ENCODE measurements at places on chromosomes 16 and 17.
A peak's percentile ranks its signal among the peaks of the same experiment; 100 is the strongest.

GRCh38 chr17:45870342-45870974 lies 23.9 kb upstream of the MAPT start:
- no peak for DNase-seq

DNA sequence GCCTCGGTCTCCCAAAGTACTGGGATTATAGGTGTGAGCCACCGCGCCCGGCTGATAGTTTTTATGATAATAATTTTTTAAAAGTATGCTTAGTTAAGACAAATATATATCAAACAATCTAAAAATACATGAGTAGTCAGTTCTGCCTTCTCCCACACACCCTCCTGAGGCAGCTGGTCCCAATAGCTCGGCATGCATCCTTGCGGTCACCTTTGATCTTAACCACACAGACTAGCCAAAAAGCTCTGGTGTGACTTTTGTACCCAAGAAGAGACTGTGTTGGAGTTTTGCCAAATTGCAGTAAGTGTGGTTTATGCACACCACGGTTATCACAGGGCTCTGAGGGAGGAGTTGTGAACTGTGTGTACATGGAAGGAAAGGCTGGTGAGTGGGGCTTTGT lies 25.6 kb downstream of the ATP6V0A1 start:
- DNase-seq, result peak; percentile 80

GRCh38 chr16:82059161-82059982 lies 24.3 kb downstream of the HSD17B2 start:
- no peak for DNase-seq

GRCh38 chr17:50425682-50426471 lies at the start of gene ACSF2:
ACSF2 (plus strand) TSS chr17:50426218; CDS start chr17:50426262, 44 bp downstream.
- DNase-seq, result peak; percentile 24

GRCh38 chr16:48176635-48177408 lies 21.0 kb upstream of the ABCC12 start:
- DNase-seq, result no peak

DNA sequence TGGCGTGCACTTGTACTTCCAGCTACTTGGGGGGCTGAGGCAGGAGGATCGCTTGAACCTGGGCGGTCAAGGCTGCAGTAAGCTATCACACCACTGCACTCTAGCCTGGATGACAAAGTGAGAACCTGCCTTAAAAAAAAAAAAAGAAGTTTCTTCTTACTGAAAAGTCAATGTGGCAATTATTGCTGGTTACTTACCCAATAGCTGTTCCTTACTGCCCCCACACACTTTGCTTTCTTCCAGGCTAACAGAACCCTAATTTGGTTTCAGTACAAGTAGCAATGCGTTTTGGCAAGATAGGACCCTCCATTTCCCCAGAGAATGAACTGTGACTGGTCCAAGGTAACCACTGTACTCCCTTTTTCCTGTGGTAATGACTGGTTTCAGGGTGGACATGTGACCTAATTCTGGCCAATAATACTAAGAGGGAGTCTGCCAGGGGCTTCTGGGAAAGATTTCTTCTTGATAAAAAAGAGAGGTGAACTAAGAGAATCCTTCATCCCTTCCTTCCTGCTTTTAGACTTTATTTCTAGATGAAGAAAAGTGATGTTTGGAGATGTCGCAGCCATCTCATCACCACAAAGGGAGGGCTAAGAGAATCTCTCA lies 58.8 kb upstream of the MSI2 start:
- DNase-seq, result peak; percentile 8

GRCh38 chr16:75265911-75266701 lies 14.7 kb upstream of the BCAR1 start:
- no peak for DNase-seq

- DNase-seq, result no peak
Measured at GRCh38 chr17:46776298-46777005, 42.0 kb downstream of the WNT3 start.

GRCh38 chr17:32564325-32564724 lies 77.5 kb downstream of the CDK5R1 start:
- no peak for DNase-seq

DNA sequence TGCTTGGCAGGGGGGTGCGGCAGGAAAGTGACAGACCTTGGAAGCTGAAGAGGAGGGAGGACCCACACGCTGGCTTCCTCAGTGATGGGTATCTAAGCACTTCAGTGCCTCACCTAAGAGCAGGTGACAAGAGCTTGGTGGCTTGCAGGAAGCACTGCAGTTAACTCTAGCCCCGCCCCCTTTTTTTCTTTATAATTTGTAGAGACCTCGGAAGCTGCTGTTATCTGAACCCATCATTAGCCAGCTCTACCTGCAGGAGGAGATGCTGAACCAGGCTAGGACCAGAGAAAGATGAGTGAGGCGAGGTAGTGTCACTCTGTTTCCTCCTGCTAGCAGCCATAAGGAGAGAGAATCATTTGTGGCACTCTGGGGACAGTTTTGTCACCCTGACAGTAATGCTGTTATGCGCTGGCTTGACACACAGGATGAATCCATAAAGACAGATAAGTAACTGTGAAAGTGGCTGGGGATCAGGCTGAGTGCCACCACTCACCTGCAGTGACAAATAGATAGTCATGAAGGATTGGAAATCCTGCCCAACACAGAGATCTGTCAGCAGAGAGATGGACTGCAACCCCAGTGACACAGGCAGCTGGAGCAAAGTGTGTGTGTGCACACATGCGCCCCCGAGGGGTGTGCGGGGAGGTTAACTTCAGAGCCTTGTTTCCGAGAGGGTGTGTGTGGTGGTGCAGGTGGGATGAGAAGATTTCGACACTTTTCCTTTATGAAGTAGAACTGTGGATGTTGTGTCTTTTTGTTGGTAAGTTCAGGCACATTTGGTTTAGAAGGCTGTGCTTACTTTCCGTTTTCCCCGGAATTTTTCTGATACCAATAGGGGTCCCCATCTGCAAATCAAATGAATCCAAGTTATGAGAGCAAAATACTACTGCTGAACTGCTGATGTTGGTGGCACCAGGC lies 224.0 kb downstream of the IRX3 start:
- DNase-seq, result peak; percentile 15

DNA sequence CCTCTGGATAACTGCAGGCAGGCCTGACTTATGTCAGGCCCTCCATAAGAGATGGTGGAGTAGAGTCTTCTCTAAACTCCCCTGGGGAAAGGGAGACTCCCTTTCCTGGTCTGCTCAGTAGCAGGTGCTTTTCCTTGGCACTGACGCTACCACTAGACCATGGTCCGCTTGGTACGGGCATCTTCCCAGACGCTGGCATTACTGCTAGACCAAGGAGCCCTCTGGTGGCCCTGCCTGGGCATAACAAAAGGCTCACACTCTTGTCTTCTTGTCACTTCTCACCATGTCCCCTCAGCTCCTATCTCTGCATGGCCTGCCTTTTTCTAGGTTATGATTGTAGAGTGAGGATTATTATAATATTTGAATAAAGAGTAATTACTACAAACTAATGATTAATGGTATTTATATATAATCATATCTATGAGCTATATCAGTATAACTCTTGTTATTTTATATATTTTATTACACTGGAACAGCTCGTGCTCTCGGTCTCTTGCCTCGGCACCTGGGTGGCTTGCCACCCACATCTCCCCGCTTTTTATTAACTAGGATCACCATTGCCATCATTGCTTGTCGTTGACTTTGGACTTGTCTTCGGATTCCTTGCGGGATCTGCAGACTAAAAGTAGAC lies 59.8 kb upstream of the ARL4D start:
- peak; percentile 34 for DNase-seq

GRCh38 chr16:67246756-67247191 lies 507 bp downstream of the FHOD1 start:
- DNase-seq, result no peak

DNA sequence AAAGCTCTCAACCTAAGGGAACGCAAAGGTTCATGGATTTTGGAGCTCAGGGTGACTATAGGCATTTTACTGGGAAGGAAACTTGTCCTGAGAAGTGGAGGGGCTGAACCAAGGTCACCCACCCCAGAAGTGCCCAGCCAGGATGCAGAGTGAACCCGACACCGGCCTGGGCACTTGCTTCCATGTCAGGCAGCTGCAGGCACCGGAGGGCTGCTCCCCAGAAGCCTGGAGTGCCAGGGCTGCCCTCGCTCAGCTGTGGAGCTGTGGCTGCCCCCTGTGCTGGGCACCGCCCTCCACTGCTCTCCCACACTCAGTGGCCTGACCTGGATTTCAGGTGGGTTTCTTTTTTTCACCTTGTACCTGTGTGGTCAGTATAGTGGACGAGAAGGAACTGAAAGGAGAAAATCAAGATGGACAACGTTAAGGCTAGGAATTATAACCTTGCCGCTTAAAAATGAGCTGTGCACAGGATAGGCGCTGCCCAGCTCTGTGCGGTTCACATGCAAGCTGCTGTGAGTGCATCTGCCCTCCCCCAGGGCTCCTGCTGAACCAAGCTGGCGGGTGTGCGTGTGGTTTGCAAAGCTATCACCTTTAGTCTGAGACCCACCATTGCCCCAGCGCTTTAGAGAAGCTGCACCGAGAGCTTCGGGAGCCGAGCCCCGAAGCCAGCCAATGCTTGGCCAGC lies 2.2 kb downstream of the MAPK8IP3 start:
- DNase-seq, result no peak

- no peak for DNase-seq
Measured at GRCh38 chr17:43011728-43012472, 5.3 kb downstream of the IFI35 start.

- no peak for DNase-seq
Measured at GRCh38 chr16:15459791-15460190, 25.4 kb downstream of the BMERB1 start.

- no peak for DNase-seq
Measured at GRCh38 chr17:45093444-45094110, 32.5 kb downstream of the NMT1 start.

DNA sequence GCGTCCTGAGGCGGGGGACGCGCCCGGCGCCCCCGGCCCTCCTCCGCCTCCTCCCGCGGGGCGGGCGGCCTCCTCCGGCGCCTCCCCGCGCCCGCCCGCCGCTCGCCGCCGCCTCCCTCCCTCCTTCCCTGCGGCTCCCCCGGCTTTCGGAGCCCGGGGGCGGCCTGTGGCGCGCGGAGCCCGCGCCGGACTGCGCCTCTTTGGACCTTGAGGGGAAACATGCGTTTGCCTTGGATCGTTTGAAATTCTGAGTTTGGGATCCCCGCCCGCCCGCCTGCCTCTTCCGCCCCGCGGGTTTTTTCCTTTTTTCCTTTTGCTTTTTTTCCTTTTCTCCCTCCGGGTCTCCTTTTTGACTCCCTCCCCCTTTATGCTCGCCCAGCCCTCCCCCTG lies 390 bp downstream of the ZNRF1 start:
- DNase-seq, result no peak

- no peak for DNase-seq
Measured at GRCh38 chr16:10009684-10010083, 172.5 kb downstream of the GRIN2A start.

DNA sequence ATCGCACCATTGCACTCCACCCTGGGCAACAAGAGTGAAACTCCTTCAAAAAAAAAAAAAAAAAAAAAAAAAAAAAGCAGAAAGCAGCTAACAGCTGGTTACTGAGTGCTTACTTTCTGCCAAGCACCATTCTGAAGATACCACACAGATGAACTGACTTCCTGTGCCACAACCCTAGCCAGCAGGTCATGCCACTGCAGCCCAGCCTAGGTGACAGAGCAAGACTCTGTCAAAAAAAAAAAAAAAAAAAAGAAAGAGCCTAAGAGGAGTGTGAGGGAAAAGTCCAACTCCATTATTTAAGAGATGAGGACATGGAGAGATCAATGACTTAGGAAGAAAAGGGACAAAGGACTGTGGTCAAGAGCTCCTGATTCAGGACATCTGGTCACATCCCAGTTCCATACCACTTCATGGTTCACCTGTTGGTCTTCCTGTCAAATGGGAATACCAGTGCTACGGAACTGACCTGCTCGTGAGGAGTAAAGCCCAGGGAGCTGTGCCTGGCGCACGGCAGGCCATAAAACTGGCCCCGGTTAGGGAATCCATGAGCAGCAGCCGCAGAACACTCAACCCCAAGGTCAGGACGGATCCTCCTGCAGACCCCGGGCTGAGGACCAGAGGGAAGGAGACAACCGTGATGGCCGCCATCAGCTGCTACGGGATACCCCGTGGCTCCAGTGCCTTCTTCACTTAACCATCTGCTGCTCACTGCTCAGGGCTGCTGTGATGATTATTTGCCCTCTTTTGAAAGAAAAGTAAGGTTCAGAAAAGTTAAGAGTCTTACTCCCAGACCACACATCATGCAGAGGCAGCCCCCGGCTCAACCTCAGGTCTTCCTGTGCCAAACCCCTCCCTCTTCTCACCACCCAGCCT lies 950 bp downstream of the KLHDC4 start:
- DNase-seq, result no peak

DNA sequence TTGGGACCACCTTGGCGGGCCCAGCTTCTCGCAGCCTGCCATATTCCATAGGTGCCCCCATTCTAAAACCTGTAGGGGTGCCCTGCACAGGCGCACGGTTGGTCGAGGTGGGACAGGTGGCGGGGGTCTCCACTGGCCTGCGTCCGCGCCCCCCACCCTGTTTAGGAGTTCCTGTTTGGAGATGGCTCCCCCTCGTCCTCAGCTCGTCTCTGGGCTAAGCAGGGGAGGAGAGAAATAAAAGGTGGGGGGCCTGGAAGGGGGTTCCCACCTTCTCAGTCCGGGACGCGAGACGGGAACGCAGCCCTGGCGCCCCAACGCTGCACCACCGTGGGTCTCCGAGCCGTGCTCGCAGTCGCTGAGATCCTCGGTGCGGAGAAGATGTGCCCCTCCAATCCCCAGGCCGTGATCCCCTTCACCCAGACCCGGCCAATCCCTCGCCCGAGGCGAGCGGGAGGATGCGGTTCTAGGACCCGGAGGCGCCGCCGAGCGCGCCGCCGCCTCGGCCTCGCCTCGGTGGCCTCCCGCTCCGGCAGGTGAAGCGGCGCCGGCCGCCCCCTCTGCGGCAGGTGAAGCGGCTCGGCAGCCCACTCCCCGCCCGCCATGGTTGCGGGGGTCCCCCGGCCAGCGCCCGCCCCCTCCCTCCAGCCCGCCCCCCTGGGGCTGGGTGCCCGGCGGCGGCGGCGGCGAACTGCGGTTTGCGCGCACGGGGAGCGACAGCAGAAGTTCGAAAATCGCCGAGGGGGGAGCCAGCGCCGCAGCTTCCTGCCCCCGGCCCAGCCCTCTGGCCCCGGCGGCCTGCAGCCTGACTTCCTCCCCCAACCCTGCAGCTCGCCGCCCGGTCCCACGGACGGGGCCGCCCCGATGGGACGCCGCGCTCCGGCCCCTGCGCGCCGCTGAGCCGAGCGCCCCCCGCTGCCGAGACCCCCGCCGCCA lies at the start of gene FMNL1:
Gene FMNL1 (plus strand): TSS at position 805 of the 933 bp plus-strand sequence. CDS start 240 bp downstream, outside the sequence.
- DNase-seq, result peak; percentile 42

- DNase-seq, result peak; percentile 88
Measured at GRCh38 chr16:3095869-3096268, 3.2 kb downstream of the ZSCAN10 start.

DNA sequence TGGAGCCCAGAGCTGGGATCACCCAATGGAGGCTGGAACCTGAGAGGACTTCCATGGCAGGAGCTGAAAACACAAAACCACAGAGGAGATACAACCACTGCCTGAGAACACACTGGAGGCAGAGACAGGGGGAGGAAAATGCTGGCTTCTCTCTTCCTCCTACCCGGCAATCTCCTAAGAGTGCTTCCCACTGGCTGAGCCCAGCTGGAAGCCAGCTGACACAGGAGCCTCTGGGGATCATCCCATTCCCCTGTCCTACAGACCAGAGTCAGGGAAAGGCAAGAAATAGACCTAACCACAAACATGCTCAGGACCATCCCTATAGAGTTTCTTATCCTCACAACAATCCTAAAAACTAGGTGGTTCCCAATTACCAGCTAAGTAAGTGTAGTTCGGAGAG lies 112.4 kb upstream of the CDH5 start:
- no peak for DNase-seq
